ENCODE measurements at places on chromosomes 1 and 21. TPM values are rescaled to one million over a fixed set of nuclear protein-coding genes. Genes with fewer than 3 reads are reported as not detected.

TAS1R1 gene
- not detected for total RNA-seq

ITLN2 gene
- 118 TPM for total RNA-seq

VWA5B1 gene
- not detected for total RNA-seq

ARMH1 gene
- total RNA-seq, result 4.1 TPM

GRCh38 chr1:1213345-1214265 lies at the start of gene TNFRSF4:
Gene TNFRSF4 (minus strand): TSS chr1:1214153. CDS start chr1:1214127, 26 bp downstream.
- no peak for DNase-seq

DNA sequence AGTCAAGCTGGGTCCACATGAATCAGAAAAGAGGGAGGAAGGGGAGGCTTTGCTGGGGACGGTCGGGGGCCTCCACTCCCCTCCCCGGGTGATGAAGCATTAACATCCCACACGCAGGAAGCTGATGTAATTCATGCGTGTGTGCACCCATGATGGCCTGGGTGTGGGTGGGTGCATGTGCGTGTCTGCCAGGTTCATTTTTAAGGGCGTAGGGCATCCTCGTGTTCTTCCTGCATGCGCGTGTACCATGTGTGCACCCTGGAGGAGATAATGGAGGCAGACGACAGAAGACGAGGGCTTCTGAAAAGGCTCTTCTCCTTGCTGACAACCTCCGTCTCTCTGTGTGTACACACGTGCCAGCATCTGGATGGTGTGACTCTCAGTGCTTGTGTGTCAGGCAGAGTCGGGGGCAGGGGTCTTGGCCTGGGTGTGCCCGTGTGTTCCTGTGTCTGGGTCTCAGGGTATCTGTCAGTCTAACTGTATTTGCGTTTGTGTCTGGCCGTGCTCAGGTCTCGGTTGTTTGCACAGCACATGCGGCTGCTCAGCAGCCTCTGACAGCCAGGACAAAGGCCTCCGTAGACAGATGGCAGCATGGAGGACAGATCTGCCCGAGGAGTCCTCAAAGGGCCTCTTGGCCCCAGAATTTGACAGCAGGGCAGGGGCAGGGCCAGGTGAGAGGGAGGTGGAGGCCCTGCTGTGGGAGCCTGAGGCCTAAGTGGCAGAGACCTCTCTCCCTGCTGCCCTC lies 2.4 kb downstream of the RAP1GAP start:
- no peak for DNase-seq

DNA sequence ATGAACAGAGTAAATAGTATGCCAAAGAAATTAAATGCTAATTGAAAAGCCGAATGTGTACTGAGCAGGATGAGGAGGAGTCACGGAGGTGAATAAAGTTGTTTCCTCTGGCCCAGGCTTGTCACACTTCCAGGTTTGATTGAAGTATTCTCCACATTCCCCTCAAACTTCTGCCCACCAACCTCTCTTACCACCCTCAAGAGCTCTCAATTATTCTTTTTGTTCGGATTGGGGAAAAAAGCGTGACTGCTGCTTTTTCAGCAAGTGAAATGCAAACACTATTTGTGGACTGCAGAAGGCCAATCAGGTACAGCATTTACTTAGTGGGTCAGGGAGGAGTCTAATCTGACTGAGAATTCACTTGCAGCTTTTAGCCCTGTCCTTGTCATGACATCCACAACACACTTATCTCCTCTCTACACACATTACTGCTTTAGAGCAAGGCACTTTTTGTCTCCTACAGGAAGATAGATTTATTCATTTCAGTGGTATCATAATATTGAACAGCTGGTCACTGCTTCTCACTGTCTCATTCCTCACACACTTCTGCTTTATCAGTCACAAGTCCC lies 375.6 kb upstream of the PRMT6 start:
- DNase-seq, result no peak

DNA sequence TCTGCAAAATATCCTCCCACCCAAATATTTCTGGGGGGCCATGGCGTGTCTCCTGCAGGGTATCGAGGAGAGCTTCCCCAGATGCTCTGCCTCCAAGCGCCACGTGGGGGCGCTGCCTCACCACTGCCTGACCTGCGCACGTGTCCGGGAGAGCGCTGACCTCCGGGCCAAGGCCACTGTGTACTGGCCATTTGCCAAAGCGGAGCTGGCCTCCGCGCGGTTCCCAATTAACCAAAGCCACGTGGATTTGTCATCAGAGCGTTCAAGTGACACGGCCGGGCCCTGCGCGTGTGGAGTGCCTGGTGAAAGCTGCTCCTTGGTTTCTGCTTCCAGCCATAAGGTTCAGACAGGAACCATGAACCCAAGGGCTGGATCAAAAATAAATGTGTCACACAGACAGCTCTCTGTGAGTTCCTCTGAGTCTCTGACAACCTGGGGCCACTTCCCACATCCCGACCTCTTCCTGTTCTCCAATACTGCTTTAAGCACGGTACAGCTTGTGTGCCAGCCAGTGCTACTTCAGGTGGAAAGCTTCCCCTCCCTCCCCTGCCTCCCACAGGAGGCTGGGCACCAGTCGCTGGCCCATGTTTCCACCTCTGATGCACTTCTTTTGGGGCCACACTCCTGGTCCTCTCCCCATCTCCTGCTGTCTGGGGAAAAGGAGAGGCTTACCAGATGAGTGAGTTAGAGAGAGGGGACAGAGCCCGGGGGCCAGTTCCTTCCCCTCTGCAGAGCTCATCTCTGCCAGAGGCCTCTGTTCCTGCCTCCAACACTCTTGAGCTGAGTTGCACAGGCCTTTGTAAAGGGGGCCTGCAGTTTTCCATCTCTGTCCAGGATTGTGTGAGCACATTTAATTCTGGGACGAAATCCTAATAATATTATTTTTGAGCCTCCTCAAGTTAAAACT lies 26.1 kb downstream of the ZP4 start:
- DNase-seq, result peak; percentile 79

GRCh38 chr1:184555665-184556641 lies 169.1 kb downstream of the C1orf21 start:
- DNase-seq, result no peak

- DNase-seq, result no peak
Observed at GRCh38 chr1:21884456-21885235, 52.5 kb downstream of the HSPG2 start.

DNA sequence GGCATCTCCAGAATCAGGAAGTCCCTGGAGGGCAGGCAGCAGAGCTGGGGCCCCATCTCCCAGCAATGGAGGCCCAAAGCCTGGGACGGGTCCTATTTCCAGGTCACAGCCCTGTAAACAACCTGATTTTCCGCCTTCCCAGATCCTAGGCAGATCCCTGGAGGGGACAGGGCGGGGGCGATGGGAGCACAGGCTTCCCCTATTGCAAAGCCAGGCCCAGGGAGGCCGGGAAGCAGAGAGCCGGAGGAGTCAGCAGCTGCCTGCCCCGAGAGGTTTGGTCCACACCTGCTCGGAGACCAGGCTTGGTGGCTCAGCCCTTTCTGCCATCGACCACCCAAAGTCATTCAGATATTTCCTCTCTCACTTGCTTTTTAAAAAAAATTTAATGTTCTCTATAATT lies 29.2 kb downstream of the CASZ1 start:
- no peak for DNase-seq

DNA sequence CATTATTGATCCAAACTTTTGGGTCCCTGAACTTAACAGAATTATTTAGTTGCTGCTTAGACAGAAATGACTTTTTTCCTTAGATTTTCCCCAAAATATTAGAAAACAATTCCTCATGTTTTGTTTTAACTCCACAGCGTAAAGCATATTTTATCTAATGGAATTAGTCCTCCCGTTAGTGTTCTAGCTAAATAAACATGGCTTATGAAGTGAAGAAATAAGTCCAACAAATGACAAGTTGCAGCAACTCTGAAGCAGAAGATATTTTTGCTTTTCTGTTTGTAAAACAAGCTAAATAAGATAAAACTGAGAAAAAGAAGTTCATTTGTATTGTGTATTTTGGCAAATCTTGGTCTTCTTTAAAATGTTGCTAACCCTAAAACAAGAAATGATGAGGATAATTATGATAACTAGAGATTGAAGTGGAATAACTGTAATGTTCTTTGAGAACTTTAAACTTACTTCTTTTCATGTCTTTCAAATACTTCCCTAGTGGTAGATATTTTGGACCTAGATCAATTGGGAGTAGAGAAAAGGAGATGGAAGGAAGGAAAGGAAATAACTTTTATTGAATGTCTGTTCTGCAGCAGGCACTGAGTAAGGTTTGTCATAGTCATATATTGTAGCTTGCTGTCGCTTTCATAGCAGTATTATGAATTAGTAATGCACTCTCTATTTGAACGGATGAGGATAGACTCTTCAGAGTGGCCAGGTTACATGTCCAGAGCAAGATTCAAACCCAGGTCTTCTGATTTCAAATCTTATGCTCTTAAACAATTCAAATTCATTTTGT lies 12.5 kb downstream of the NFIA start:
- DNase-seq, result no peak

DNA sequence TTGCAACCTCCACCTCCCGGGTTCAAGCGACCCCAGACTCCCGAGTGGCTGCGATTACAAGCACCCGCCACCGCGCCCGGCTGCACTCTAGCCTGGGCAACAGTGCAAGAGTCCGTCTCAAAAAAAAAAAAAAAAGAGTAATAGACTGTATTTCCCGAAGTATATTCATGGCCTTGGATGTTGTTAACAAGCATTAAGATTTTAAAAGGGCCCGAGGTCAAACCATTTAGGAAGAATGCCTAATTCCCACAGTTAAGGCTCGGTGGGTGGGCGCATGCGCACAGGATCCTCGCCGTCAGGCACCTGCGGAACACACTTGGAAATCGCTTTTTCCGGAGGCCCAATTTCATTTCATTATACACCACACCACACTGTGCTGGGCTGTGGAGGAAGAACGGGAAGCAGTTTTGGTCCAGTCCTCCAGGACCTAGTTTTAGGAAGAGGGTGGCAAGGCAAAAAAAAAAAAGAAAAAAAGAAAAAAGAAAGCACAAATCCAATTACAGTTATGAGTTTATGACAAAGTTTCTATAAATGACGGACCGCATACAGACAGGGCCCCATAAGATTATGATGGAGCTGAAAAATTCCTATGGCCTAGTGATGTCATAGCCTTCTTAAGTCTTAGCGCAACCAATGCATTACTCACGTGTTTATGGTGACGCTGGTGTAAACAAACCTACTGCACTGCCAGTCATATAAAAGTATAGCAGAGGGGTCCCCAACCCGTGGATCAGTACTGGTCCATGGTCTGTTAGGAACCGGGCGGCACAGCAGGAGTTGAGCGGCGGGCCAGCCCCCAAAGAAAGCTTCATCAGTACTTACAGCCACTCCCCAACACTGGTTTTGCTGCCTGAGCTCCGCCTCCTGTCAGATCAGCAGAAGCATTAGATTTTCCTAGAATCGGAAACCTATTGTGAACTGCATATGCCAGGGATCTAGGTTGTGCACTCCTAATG lies 38.2 kb downstream of the H3-3A start:
- DNase-seq, result peak; percentile 38

DNA sequence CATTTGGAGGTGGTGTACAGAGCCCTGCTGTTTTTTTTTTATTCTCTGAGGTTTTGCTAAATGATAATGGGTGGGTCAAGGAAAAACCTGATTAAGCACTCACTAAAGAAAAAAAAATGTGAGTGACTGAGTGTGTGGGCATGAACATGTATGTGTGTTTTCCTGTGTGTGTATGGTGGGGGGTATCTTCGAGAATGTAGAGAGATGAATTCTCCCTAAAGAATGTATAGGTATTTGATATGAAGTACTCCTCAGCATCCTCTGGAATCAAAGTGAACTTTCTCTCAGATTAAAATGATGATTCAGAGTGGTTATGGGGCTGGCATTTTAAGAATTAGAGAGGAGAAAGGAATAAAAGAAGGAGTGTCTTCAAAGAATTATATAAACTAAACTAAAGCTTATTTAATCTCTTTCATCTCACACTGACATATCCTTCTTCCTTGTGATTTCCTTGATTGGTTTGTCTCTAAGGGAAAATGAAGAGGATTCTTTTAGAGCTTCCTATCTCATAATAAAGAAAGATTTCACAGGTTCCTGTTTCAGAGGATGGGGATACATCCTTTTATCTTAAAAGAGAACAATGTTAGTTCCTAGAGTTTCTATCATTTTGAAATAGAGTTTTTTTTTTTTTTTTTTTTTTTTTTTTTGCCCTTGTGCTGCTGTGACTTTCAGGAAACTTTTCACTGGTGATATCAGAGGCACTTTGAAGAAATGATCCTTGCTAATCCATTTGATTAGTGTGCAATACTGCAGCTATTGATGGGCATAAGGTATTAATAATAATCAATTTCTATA lies 23.9 kb downstream of the S1PR1 start:
- DNase-seq, result no peak

DNA sequence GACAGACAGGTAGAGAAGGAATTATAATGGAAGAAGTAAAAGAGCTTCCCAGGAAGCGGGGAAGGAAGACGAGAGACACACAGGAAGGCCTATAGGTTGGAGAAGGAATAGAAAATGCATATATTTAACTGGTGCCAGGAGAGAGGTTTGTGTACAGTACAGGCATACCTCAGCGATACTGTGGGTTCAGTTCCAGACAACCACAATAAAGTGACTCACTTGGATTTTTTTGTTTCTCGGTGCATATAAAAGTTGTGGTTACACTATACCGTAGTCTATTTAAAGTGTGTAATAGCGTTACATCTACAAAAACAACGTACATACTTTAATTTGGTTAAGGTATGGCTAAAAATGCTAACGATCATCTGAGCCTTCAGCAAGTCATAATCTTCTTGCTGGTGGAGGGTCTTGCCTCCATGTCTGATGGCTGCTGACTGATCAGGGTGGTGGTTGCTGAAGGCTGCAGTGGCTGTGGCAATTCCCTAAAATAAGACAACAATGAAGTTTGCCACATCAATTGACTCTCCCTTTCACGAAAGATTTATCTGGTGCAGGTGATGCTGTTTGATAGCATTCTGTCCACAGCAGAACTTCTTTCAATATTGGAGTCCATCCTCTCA lies 16.0 kb downstream of the YARS1 start:
- DNase-seq, result no peak

GRCh38 chr1:21547876-21548275 lies 38.7 kb downstream of the ALPL start:
- no peak for DNase-seq

DNA sequence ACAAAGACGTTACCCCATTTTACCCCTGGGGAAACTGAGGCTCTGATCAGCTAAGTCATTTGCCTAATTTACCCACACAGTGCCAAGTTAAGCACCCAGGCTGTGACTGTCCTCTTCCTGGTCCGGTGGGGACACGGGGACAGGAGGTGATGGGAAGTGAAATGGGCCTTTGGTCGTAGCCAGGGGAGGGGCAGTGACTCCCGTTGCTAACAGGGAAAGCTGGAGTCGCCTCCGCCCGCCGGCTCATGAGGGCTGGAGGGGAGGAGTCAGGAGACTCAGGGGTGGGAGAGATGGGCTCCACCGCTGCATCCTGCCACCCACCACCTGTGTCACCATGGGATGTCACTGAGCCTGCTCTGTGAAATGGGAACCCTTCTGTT lies 139.3 kb downstream of the PGBD5 start:
- DNase-seq, result no peak

DNA sequence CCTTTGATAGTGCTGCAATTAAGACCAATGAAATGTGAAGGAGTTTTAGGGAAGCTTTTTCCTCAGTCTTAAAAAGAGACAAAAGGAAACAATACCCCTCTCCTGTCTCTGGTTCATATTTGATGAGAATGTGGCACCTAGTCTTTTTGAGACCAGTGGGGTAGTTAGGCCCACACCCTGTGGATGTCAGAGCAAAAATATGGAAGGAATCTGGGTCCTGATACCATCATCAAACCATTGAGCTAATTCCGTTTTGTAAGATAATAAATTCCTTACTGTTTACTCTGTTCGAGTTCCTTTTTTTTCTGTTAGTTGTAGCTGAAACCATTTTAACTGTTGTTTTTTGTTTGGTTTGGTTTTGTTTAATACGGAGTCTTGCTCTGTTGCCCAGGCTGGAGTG lies 33.3 kb downstream of the PTPRC start:
- DNase-seq, result no peak

GRCh38 chr1:220809187-220809550 lies 22.5 kb downstream of the MTARC1 start:
- DNase-seq, result no peak

GRCh38 chr1:5934058-5934884 lies 58.0 kb downstream of the NPHP4 start:
- no peak for DNase-seq

Measured in endothelial cell (in vitro differentiated cells).